ENCODE measurements at places on chromosomes 12 and 14. TPM values are rescaled to one million over a fixed set of nuclear protein-coding genes. Genes with fewer than 3 reads are reported as not detected.

- peaks cover 8% of the 10 kb centered on the region for H3K27me3 ChIP-seq
- no peak for DNase-seq
- H3K4me3 ChIP-seq = peak overlapping the region; percentile 89
- peaks cover 2% of the 10 kb centered on the region for H3K36me3 ChIP-seq
- H3K27ac ChIP-seq = peak overlapping the region; percentile 94
- peaks cover 19% of the 10 kb centered on the region for H3K4me1 ChIP-seq
These were observed 1.4 kb downstream of the TMTC2 start for GRCh38 chr12:82688035-82688501.

DNA sequence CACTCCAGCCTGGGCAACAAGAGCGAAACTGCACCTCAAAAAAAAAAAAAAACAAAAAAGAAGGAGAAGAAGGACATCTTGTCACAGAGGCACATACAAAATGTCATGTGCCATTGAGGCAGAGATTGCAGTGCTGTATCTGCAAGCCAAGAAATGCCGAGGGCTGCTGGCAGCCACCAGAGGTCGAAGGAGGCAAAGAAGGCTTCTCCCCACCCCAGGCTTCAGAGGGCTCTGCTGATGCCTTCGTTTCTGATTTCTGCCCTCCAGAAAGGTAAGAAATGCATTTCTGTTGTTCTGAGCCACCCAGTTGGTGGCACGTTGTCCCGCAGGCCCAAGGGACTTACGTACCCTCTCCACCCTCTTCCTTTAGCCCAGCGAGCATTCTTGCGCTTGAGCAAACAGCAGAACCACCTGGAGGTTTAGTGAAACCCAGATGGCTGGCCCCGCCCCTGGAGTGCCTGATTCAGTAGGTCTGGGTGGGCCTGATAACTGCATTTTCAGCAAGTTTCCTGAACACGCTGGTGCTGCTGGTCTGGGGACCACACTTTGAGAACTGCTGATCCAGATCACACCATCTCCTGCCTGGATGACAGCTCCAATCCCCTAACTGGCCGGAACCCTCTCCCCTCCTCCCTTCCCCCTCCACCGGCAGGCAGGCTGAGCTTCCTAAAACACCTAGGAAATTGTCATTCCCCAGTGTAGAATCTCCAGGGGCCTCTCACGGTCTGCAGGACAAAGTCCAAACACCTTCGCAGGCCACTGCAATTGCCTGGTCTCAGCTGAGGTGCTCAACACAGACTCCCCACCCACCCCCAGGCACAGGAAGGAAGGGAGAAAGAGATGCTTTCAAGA is 21.1 kb upstream of the SCARB1 start:
- peaks cover 20% of the 10 kb centered on the region for H3K4me1 ChIP-seq
- H3K27ac ChIP-seq = peak overlapping the region; percentile 85

DNA sequence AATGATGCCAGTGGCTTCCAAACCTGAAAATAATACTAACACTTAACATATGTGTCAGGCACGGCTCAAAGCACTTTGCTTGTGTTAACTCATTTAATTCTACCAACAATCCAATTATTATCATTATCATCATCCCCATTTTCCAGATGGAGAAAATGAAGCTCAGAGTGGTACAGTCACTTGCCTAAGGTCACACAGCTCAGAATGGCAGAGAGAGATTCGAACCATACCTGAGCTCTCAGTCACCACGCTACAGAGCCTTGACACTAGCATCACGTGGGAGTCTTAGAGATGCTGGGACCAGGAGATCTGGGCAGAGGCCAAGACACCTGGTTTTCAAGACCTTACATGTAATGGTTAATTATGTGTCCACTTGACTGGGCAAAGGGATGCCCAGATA is 34.2 kb downstream of the DHX37 start:
- no peaks in the 10 kb centered on the region for H3K4me1 ChIP-seq
- H3K27ac ChIP-seq = no peak overlapping the region
- H3K27me3 ChIP-seq = no peaks in the 10 kb centered on the region
- peaks cover 10% of the 10 kb centered on the region for H3K36me3 ChIP-seq
- H3K4me3 ChIP-seq = no peak overlapping the region

- no peaks in the 10 kb centered on the region for H3K27me3 ChIP-seq
- peaks cover 14% of the 10 kb centered on the region for H3K36me3 ChIP-seq
- peaks cover 3% of the 10 kb centered on the region for H3K4me1 ChIP-seq
- H3K27ac ChIP-seq = no peak overlapping the region
These were observed 2.7 kb downstream of the BTBD6 start for GRCh38 chr14:105250986-105251385.

DNA sequence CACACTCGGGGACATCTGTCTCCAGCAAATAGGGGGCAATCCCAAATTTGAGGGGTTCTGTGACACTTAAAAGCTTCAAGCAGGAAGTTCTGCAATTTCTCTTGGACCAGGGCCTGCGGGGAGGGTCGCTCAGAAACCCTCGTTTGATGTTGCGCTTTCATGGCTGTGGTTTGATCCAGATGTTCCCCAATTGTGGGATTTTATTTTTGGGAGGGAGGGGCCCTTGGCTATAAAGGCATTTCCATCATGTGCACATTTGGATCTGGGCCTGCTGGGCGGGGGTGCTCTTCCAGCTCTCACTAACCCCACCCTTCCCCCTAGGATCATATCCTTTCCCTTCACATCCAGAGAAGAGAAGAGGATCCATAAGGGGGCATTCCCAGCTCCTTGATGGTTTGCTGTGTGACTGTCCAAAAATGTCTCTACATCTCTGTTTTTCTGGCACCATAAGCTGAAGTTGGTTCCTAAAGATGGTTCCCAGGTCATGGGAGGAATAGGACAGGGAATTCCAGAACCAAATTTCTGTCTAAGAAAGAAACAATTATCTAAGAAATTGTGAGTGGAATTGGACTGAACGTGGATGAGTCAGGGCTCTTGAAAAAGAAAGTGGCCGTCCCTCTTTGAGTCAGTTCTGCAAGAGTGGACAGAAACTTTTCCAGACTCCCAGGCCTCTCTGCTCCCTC is 47.2 kb downstream of the SMUG1 start:
- H3K36me3 ChIP-seq = peaks cover 9% of the 10 kb centered on the region
- peaks cover 37% of the 10 kb centered on the region for H3K4me1 ChIP-seq
- H3K4me3 ChIP-seq = no peak overlapping the region
- peaks cover 6% of the 10 kb centered on the region for H3K27me3 ChIP-seq
- H3K27ac ChIP-seq = no peak overlapping the region
- no peak for DNase-seq

CMKLR1 gene
- not detected for total RNA-seq

DNA sequence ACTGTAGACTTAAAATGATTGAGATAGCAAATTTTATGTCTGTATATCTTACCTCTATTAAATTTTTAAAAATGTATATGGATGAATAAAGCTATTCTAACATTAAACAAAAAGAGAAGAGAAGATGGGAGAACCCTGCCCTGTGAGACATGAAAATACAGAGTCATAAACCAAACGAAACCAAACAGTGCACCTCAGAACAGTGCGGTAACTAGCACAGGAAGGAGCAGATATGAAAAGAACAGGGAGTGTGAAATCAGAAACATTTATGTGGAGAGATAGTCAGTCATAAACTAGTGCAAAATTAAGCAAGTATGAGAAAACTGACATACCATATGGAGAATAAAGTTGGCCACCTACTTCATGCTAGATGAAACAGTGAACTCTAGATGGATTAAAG is 135.1 kb downstream of the ERC1 start:
- peaks cover 12% of the 10 kb centered on the region for H3K4me1 ChIP-seq
- no peaks in the 10 kb centered on the region for H3K27me3 ChIP-seq
- H3K4me3 ChIP-seq = no peak overlapping the region
- no peak overlapping the region for H3K27ac ChIP-seq
- no peak for DNase-seq

TDP1 gene
- 45.9 TPM for total RNA-seq

DNA sequence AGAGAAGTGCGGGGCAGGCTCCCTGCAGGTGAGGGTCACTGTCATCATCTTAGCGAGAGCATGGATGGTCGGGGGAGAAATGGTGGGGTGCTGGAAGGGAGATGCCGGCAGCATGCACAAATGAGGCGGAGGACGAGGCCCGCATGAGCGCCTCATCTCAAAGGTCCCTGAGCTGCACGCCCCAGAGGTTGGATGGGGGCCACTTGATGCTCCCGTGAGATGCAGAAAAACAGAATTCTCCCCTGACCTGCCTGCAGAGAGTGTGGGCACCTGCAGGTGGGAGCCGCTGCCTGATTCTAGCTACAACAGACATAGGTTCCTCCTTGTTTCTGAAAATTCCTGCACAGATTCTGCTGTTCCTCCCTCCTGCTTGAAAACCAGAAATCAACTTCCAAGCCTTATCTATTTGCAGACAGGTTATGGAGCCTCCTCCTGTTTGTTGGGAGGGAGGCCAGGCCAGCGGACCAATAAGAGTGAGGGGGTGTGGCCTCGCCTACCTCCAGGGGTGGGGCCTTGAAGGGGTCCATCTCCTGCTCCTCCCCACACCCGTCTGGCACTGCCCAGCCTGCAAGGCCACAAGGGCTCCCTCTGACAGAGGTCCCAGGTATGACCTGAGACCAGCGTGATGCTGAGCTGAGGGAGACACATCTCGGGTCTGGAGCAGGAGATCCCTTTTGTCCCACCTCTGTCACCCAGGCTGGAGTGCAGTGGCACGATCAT is 67.2 kb downstream of the KDM2B start:
- H3K4me3 ChIP-seq = no peak overlapping the region
- H3K27ac ChIP-seq = peak overlapping the region; percentile 86
- H3K36me3 ChIP-seq = peaks cover 17% of the 10 kb centered on the region
- H3K27me3 ChIP-seq = no peaks in the 10 kb centered on the region
- H3K4me1 ChIP-seq = peaks cover 6% of the 10 kb centered on the region

- H3K4me3 ChIP-seq = no peak overlapping the region
- peaks cover 11% of the 10 kb centered on the region for H3K4me1 ChIP-seq
- H3K27me3 ChIP-seq = no peaks in the 10 kb centered on the region
- H3K27ac ChIP-seq = no peak overlapping the region
- DNase-seq = no peak
These were observed 206.4 kb downstream of the BCL11B start for GRCh38 chr14:99065551-99065950.

GRCh38 chr12:125263385-125263784 is 198.2 kb downstream of the AACS start:
- peaks cover 8% of the 10 kb centered on the region for H3K27me3 ChIP-seq
- H3K36me3 ChIP-seq = no peaks in the 10 kb centered on the region
- no peak for DNase-seq

DNA sequence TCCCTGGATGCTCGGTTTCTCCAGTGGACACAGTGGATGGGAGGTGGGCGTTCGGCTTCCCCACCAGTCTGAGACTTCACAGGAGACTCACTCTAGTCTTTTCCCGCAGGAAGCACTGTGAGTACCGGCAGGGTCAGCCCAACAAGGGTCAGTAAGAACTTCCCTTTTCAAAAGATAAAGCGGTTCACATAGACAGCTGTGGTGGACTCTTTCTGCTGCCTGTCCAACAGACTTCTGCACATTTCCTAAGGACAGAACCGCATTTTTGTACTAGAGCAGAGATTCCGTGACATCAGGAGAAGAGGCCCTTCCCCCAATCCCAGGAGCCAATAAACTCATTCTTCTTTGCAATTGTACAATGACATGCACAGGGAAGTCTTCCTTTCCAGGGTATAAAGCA is 10.4 kb downstream of the LTBR start:
- no peak overlapping the region for H3K27ac ChIP-seq
- H3K27me3 ChIP-seq = peaks cover 3% of the 10 kb centered on the region
- no peaks in the 10 kb centered on the region for H3K4me1 ChIP-seq

All from progenitor cell of endocrine pancreas (in vitro differentiated cells).